ENCODE measurements at places on chromosomes 11 and 22.

DNA sequence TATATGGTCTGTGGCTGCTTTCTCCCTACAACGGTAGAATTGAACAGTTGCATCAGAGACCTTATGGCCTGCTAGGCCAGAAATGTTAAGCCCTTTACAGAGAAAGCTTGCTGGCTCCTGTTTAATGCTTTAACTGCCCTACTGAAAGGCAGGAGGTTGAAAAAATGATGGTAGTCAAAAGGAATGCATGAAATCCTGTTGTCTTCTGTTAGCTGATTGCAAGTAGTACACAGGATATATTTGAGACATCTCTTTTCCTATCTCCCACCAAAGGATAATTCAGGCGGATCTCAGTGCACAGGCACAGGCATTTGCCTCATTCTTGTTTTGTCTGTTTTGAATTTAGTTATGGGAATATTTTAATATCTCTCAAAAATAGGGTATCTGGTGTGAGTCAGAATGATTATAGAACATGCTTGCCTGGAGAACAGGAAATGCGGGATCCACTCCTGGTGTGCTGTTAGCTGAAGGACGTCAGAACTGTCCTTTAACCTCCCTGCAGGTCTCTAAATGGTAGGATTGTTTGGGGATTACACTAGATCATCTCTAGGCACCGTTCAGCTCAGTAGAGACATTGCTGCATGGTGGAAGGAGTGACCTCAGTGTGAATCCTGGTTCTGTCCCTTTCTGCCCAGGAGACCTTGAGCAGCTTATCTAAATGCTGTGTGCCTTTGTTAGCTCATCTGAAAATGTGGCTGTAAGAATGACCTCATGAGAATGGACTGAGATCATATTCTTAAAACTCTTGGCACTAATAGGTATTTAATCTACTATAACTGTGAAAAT, 49.5 kb downstream of the PACS1 start:
- no peak for DNase-seq

DNA sequence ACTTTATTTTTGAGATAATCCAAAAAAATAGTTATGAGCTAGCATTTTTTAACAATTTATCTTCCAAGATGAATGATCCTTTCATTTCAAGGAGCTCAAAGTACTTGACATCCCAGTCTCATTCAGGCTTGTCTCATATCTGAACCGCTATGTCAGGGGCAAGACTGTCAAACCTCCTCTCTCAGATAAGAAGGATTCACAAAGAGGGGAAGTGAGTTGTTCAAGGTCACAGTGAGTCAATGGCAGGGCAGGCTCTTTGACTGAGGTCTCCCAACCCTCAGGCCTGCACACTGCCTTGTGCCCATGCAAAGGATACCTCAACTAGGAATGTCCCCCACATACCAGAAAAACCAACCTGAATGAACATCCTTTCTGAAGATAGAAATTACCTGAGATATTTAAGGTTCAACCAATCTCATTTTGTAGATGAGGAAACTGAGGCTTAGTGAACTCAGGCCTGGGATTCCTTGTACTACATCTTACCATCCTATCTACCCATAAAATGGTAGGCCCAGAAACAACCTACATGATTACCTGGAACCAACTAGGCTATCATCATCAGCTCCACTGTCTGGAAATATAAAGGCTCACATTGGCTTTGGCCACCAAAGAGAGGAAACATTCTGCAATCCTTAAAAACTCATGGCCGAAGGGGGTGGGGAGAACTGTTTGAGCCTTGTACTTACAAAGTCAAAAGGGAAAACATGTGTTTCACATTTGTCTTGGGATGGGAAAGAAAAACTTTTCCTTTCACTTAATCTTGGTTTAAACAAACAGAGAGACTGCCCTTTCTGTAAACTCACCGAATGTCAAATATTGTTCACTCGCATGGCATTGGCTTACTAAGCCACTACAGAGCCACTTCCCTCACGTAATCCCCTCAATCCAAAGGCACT, 51.1 kb downstream of the LIF start:
- DNase-seq, result no peak

- no peak for DNase-seq
Observed at GRCh38 chr11:44877571-44878497, 72.8 kb downstream of the TP53I11 start.

DNA sequence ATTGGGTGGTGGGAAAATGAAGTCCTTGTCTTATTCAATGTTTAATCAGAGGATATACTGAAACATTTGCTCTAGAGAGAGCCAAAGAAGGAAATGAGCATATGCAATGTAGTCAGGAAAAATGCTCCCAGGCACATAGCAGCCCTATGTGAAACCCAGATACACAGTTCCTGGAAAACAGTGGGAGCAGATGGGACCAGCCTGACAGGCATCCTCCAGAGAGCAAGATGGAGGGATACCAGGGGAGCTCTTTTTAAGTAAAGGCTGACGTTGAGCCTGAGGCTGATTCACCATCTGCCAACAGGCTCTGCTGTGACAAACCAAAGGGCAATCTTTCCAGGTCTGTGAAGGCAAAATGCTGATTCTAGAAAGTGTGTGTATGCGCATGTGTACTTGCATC, 559.4 kb upstream of the KIRREL3 start:
- no peak for DNase-seq

- no peak for DNase-seq
Observed at GRCh38 chr22:30301995-30302809, 12.9 kb upstream of the CASTOR1 start.

Measured in activated T-helper 1 cell treated with anti-CD3 and anti-CD28 coated beads, Interleukin-12 subunit alpha, Interleukin-12 subunit beta, Interleukin-2, Interleukin-4 antibody, amounts not matched to agents 30 ng/mL and 10 ng/mL and 1 ng/mL, durations not matched to agents 14 hours and 24 hours and 36 hours (primary cell).